ENCODE measurements at places on chromosomes 7 and 10.

DNA sequence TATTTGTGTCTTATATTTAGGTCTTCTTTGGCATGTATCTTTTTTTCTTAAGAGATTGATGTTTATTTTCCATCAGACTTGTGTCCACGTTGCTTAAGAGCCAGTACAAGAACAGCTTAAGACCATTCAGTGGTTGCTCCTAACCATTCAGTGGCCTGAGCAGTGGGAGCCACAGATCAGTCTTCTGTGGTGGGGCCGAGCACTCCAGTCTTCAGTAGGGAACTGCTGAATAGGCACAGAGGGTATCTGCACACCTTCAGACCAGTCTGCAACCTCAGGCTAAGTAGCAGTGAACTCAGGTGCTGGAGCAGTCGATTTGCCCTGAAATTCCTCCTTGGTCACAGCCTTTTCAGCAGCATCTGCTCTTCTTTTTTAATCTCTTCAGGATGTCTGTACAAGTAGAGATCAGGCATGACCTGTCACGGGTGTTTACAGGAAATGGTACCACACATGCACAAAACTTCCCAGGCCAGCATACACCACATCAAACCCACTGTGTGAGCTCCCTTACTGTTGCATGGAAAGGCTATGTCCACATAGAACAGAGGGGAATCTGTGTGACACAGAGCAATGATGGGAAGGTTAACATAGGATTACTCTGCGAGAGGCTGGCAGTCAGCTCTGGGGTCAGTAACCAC is 51.5 kb downstream of the FAM107B start:
- DNase-seq, result no peak

DNA sequence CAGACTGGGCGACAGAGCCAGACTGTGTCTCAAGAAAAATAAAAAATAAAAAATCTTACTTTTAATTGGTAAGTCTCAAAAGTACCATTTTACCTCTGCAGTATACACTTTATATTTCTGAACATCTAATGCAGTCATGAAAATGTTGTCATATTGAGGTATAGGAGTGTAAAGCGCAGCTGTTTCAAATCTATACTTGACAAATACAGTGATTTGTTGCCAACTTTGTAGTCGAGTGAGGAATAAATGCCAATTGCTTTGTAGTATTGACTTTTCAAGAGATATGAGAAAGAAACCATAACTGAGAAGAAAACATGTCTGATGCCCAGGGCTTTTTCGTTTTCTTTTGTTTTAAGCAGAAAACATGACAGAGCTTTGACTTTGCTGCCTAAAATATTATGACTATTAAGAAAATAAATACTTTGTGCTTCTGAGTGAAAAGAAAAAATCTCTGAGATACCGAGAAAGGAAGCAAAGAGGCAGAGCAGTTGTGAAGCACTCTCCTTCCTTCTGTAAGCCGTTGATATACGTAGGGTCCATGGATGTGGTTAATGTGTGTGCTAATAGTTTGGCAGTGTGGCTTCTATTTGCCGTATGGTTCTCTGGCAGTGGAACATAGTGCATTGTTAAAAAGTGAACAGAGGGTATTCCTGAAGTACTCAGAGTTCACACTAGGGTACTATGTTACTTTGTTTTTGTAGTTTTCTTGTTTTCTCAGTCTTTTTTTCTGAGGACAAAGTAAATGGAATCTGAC is 38.2 kb downstream of the AVL9 start:
- DNase-seq, result no peak

- DNase-seq, result no peak
These were observed 306.8 kb downstream of the WDR11 start for GRCh38 chr10:121157998-121158397.

GRCh38 chr10:119409906-119410305 is 132.6 kb downstream of the RGS10 start:
- DNase-seq, result no peak

DNA sequence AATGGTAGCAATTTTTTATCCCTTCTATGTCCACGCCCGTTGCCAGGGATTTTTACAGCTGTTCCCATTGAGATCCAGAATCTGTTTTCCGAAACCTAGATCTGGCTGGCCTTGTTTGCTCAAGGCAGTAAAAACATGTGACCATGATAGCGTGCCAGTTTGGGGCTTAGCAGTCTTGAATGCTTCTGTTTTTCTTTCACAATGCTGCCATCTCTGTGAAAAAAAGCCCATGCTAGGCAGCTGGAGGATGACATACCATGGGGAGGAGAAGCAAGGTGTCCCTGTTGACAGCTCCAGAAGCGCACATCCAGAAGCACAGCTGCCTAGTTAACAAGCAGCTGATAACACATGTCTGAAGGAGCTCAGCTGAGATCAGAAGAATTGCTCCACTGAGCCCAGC is 2.2 kb upstream of the ZNF92 start:
- no peak for DNase-seq

DNA sequence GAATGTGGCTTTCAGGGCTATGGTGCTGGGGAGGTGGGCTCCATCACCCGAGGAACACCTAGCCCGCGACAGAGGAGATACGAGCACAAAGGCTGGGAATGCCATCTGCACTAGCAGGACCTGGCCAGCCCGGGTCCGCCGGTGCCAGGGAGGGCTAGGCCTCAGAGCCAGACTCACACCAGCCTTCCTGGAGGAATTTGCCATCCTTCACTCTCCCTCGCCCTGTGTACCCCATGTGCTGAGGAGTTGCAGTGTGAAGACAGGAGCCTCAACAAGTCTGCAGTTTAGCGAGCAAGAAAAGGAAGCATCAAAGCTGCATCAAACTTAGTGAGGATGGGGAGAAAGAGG is 123.6 kb upstream of the JCAD start:
- no peak for DNase-seq

DNA sequence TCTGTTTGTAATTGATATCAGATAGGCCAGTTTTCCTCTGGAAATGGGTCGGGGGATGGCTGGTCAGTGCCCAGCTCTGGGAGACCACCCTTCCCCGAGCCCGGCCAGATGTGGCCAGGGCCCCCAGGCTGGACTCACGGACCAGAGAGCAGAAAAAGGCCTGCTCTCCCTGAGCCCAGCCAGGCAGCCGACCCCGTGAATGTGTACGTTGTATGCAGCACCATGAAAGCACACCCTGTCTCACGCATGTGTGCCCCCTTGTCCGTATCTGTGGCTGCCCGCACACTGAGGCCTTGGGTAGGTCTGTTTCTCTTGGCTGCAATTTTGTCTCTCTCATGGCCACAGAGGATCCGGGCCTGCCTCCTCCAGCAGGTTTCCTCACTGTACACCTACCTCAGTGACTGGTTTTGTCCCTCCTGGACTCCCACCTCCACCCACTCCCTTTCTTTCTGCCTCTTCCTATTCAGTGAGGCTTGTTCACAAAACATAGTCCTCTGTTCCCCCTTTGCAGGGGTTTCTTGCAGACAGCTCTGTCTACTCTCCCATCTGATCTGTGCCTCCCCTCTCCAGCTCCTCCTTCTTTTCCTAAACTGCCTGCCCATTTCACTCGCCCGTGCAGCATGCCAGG is 23.6 kb upstream of the ANKRD2 start:
- DNase-seq, result no peak

DNA sequence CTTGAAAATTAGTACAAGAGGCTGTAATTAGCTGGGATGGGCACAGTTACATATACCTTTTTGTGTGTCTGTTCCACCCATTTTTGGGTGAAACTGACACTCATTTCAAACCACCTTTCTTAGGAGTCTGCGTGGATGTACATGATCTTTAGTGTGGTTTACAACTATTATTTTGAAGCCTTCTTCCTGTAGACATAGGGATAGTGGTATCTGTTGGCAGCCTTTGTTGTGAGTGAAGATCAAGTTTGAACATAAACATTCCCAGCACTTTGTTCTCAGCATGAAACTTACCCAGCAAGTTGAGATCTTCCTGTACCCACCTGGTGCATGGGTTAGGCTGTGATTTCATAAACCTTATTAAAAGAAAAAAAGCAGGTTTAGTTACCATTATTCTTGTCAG is 2.0 kb downstream of the BAG3 start:
- no peak for DNase-seq

DNA sequence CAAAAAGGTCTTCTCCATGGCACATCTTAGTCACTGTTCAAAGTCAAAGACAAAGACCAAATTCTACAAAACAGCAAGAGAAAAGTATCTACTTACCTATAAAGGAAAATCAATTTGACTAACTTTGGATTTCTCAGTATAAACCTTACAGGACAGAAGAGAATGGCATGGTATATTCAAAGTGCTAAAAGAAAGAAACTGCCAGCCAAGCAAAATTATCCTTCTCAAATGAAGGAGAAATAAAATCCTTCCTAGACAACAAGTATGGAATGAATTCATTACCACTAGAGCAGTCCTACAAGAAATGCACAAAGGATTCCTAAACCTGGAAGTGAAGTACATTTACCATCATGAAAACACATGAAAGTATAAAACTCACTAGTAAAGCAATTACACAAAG is 235.5 kb downstream of the STK31 start:
- DNase-seq, result no peak

DNA sequence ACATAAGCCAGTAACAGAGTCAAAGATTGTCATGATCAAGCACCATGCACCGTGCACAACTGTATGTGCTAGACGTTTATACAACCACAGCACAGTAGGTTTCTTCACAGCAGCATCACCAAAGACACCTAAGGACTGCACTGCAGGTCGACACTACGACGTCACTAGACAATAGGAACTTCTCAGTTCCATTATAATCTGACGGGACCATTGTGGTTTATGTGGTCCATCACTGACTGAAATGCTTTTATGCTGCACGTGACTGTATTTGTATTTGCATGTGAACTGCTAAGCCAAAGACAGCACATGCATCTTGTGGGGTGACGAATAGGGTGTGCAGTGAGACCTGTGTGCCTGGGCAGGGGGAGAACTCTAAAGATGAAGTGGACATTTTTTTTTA is 164.9 kb downstream of the PARD3 start:
- no peak for DNase-seq

DNA sequence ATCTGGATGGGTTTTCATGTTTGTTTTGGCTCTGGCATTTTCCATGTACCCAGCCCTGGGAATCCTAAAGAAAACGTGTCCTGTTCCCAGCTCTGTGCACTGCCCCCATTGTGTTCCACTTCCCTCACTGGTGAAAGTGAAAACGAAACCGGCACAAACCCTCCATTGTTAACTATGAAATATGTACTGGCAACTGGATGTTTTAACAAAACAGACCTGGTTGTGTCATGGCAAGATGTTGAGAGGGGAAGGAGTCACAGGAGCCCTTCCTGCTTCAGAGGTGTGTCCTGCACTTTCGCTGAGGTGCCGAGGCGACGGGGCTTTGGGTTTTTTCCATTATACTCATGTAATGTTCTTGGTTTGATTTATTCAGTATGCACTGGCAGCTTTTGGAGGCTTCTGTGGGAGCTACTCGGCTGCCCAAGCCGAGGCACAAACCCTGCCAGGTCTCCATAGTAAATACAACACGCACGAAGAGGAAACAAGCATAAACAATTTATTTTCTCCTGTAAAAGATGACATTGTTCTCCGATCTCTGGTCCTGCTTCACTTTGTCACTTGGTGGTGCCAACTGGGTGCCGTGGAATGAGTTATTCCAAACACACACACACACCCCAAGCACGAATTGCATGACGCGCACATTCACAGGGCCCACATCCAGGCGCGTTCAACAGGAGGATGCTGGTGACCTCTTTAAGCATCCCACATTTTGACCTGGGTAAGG is 118.2 kb downstream of the CDK6 start:
- DNase-seq, result no peak

- peak; percentile 28 for DNase-seq
These were observed 812 bp upstream of the IDE start for GRCh38 chr10:92574548-92575261.

DNA sequence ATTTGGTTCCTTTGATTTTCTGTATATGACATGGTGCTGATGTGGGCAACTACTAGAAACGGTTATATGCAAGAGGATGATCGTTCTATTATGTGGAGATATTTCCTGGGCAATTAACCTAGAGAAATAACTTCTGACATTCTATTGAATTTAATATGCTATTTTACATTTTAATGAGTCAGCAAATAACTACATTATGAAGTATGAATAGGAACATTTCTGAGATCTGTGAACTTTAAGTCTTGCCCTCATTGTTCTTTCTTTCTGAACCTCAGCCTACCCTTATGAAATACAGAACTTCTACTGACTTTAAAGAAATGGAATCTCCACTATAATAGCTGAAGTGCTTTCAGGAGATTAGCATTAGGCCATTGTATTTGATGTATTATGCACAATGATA is 59.6 kb downstream of the ZNF800 start:
- DNase-seq, result no peak

GRCh38 chr10:74635655-74636054 is 190.7 kb upstream of the KAT6B start:
- no peak for DNase-seq

- no peak for DNase-seq
These were observed 606.2 kb downstream of the LRMDA start for GRCh38 chr10:76037531-76038155.

GRCh38 chr10:25934621-25935139 is 651 bp downstream of the MYO3A start:
- no peak for DNase-seq

- no peak for DNase-seq
These were observed 232.5 kb upstream of the FZD1 start for GRCh38 chr7:91031757-91032156.

- no peak for DNase-seq
These were observed 805 bp downstream of the MSRB2 start for GRCh38 chr10:23095966-23096801.

- no peak for DNase-seq
These were observed 64.6 kb upstream of the MACROH2A2 start for GRCh38 chr10:69988094-69988493.

GRCh38 chr7:48971173-48971572 is 46.8 kb downstream of the CDC14C start:
- DNase-seq, result no peak

GRCh38 chr10:119500123-119500795 is 42.3 kb downstream of the RGS10 start:
- DNase-seq, result no peak

- DNase-seq, result no peak
These were observed 2.8 kb downstream of the SAMD9L start for GRCh38 chr7:93145354-93145753.

DNA sequence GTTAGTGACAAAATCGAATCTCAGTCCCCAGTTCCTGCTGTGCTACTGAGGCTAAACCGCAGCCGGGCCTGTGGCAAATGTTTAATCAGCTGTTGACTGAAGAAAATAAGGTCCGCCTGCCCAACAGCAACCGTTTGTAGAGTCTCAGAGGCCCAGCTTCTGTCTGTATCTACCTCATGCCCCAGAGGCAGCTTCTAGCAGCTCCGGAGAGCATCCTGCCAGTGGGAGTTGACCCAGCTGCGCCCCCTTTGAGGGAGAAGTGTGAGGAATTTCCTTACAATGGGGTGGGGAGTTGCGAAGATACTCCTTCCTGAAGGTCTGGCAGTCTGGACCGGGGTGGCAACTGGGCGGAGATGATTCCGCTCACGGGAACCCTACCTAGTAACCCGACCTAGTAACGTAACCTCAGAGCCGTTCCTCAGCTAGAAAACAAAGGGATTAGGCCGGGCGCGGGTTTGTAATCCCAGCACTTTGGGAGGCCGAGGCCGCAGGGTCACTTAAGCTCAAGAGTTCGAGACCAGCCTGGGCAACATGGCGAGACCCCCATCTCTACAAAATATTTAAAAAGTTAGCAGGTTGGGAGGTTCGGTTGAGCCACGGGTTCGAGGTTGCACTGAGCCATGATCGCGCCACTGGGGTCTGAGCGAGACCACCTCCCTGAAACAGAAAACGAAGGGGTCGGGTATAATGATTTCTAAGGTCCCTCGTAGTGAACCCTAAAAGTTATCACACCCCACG is 846 bp upstream of the ZNF775 start:
- DNase-seq, result peak; percentile 85
